ENCODE measurements at places on chromosomes 2 and 18.

- DNase-seq: no peak
Observed at GRCh38 chr2:41736586-41736985, 311.2 kb upstream of the PKDCC start.

- DNase-seq: no peak
Observed at GRCh38 chr2:51335087-51336058, 303.4 kb upstream of the NRXN1 start.

DNA sequence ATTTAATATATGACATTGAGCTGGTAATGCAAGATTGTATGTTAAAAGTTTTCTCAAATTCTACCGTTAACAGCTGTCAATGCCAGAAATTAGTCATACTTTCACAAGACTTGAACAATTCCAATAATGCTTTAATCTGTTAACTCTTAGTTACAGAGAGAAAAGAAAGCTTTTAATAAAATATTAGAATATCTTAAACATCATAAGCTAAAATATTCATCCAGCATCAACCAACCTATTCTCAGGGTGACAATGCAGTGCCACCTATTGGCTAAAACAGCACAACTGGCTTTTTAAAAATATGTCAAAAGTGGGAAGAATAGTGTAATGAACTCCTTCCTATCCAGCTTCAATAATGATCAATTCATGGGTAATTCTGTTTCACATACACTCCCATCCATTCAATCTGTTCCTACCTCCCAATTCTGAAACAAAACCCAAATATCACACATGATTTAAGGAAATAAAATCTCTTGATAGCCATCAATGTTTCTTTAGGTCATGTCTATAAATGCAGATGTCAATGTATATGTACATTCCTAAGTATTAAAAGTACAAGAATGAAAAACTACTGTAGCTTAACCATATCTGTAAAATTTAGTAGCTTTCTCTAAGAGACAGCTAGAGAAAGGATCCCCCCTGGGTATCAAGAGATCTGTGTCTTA is 79.8 kb upstream of the CCDC141 start:
- peak; percentile 43 for DNase-seq

DNA sequence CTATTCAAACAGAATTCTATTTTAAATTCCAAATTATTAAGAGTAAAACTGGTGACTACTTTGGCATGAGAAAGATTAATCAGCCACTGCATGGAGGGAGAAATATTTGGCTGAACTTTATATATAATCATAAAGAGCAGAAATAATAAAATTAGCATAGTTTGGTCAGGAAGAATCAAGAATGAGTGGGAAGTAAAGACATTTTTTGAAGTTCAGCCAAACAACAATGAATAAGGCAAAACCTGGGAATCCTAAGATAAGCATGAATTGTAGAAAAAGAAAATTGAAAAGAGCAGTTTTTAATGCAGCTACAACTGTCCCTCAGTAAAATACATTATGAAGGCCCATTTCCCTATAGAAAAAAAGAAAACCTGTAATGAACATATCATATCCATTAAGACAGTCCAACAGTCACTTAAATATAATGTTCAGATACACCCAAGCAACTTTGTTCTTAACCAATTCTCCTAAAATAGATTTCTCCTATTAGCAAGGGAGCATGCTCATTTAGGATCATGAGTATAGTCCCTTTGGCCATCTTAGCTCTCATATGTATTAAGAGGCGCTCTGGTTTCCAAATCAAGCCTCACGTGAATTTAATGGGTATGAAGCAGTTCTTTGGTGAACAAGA is 6.5 kb downstream of the TMEM17 start:
- DNase-seq: no peak

DNA sequence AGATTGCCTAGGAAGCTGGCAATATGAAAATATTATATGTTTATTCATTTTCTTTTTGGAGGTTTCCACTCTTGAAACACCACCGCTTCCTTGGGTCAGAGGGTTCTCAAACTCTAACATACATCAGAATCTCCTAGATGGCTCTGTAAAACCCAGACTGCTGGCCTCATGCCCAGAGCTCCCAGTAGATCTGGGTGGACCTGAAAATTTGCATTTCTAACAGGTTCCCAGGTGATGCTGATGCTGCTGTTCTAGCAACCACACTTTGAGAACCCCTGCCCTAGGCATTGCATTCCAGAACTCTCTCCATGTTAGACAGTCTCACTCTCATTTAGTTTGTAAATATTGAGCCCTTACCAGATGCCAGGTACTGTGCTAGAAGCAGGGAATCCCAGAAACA is 139.4 kb downstream of the FAM210A start:
- no peak for DNase-seq

- peak; percentile 32 for DNase-seq
Observed at GRCh38 chr2:71856773-71857525, 290.7 kb downstream of the CYP26B1 start.

DNA sequence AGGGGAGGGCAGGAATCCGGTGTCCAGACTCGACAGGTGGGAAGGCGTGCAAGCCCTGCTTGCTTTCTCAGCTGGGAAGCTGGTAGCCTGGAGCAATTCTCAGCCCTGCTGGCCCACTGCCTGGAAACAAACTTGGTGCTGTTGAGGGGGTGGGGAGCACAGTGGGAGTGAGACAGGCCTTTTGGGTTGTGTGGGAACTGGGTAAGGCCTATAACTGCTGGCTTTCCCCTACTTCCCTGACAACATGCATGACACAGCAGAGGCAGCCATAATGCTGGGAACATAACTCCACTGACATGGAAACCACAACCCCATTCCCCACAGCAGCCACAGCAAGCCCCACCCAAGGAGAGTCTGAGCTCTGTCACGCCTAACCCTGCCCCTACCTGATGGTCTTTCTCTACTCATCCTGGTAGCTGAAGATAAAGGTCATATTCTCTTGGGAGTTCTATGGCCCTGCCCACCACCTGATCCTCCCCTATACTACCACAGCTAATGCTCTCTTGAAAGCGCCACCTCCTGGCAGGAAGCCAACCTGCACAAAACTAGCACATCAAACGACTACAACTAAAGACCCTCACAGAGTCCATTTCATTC is 122.9 kb upstream of the ACVR1C start:
- no peak for DNase-seq

DNA sequence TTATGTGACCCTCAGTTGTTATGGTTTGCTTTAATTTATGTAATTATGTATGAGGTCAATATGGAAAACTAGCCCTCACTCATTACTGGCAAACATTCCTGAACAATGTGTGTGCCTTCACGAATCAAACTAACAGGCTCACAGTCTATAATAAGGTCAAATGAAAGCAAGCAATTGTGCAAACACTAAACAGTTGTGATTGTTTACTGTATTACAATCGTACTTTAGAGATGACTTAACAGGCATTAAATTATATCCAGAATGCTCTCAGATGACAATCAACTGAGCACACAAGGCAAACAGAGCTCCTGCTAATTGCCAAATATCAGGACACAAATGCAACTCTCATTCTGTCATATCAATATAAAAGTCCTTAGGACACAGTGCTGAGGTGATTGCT is 29.5 kb downstream of the COL5A2 start:
- peak; percentile 69 for DNase-seq

DNA sequence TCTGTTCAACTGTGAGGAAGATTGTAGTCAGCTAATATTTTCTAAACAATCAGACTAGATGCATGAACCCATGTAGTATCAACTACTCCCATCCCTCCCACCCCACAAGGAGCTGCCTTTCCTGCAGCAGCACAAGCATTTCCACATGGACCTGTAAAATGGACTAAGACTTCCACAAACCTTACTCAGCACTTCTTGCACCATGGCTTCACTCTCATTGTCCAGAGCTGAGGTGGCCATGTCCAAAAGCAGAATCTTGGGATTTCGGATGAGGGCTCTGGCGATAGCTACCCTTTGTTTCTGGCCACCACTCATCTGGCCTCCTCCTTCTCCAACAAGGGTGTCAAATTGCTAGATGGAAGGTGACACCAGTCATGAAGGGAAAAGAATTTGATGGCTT is 61.3 kb downstream of the ABCB11 start:
- DNase-seq: no peak

DNA sequence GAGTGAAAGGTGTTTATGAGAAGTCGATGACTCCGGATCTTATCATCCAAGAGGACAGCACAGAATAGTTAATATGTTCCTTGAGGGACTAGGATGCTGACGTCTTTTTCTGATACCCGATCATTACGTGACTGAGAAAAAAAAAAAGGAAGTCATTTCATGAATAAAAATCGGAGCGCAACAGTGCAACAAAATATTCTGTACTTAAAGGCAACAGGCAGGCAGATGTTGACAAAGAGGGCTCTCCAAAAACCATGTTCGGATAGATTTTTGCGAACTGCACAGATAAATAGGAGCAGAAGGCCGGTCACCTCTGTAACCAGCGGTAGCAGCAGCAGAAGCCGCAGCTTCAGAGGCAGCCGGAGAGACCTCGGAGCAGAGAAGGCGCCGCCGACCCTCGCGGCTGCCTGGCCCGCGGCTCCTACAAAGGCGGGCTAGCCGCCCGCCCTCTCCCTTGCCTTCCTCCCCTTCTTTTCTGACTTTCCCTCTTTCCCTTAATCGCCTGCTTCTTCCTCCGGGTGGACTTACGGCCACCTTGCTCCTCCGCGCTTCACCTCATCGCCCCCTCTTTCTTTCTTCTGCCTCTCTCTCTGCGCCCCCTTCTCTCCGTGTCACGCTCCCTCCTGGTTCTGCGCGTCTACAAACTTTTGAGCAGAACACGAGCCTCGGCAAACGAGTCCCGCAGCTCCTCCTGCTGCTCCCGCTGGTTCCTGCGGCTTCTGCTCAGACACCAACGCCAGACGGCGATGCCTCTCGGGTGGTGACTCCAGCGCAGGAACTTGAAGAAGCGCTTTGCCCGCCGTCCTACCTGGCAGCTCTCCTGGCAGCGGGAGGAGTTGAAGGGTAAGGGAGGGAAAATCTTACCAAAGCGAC is at the start of gene ADCYAP1:
Gene ADCYAP1 (plus strand): TSS at position 654 of the 873 bp plus-strand sequence. CDS start 516 bp downstream, outside the sequence.
- DNase-seq: no peak

- DNase-seq: peak; percentile 73
Observed at GRCh38 chr18:12306752-12307700, 1.0 kb upstream of the TUBB6 start.
